ENCODE measurements at places on chromosomes 3 and 15. TPM values are rescaled to one million over a fixed set of nuclear protein-coding genes. Genes with fewer than 3 reads are reported as not detected.

Gene SCG5
- 4.1 TPM for total RNA-seq

Gene POPDC2
- total RNA-seq, result 2.6 TPM

Gene AGBL1
- total RNA-seq, result not detected

Gene CNTN4
- total RNA-seq, result not detected

Gene CCDC50
- 16.3 TPM for total RNA-seq

Gene CPA3
- total RNA-seq, result not detected

Gene MCF2L2
- 4.3 TPM for total RNA-seq

Gene DHX30
- total RNA-seq, result 89.9 TPM

Gene RPUSD3
- total RNA-seq, result 54.1 TPM

Gene CLDN16
- not detected for total RNA-seq

Gene TPRG1
- total RNA-seq, result 29.5 TPM

All from T-helper 2 cell treated with Interferon-gamma antibody and Interleukin-4, amounts not matched to agents 100 ng/mL and 5 ng/mL, for 36 hours (primary cell).